ENCODE measurements at places on chromosomes 7 and 10.

GRCh38 chr7:158109364-158110033, 478.1 kb downstream of the PTPRN2 start:
- DNase-seq: no peak

GRCh38 chr7:77245015-77245755, 45.6 kb upstream of the FGL2 start:
- DNase-seq: no peak

DNA sequence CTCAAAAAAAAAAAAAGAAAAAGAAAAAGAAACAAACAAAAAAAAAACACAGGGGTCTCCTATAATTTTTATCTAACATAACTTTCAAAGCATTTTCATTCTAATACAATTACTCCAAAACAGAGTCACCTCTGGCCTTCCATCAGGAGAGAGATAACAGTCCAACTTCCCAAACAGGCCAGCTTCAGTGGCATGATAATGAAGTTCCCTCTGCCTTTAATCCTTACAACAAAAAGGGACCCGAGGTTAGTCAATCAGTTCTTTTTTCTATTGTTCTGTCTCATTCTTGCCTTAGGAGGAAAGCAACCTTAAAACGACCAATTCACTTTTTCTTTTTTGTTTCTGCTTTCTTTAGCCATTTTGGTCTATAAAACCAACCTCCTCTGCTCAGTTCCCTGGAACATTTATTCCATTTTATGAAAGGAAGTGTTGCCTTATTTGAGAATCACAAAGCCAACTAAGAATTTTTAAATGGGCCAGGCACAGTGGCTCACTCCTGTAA, 16.5 kb upstream of the FXYD4 start:
- DNase-seq: no peak

DNA sequence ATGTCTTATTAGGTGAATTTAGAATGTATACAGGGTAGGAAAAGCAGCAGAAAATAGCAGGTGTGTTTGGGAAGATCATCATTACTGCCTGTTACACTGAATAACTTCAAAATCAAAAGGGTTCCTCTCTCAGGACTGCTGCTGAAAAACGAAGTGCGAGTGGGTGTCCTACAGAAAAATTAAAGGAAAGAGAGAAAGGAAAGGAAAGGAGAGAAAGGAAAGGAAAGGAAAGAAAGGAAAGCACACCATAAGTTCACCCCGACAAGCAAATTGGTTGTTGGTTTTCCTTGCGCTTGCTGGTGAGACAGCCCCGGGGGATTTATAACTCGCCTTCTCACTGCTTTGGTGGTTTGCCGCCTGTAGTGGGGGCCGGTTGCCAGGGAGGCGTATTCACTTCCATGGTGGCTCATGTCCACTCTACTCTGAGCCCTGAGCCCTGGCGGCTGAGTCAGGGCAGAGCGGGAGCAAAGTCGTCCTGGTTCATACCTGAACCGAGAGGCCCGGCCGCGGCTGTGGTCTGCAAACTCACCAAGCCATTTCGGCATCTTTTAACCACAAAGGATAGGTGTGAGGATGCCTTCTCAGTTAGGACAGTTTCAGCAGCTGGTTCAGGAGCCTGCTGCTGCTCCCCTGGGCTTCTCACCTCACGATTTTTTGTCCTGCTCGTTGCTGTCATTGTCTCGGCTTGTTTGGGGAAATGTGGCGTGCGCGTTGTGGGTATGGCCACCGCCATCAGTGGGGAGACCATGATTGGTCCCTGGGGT, 26.1 kb downstream of the INPP5A start:
- DNase-seq: no peak

DNA sequence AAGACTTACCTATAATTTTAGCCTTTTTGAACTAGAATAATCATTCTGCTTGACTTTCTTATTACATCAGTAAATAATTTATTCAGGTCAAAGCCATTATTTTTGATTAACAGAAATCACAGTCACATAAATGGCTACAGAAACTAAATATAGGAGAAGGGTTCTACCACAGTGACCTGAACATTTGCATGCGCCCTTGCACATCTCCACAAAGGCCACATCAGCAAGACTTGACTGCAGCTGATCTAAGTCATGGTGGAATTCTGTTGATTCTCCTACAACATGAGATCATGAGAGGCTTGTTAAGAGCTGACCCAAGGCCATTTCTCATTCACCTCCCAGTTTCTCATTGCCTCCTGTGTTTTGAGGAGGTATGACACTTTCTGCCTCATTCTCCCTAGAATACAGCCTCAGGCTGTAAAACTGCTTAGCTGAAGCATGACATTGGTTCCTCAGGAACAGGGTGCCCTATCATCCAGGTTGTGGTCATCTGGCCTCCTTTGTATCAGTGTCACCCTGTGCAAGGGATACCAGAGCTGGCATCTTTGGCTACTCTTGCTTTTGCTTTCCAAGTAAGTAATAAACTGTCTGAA, 6.7 kb upstream of the IMMP2L start:
- DNase-seq: no peak
